G401 (cell line): ENCODE measurements at places on chromosomes 1 and 21.

DNA sequence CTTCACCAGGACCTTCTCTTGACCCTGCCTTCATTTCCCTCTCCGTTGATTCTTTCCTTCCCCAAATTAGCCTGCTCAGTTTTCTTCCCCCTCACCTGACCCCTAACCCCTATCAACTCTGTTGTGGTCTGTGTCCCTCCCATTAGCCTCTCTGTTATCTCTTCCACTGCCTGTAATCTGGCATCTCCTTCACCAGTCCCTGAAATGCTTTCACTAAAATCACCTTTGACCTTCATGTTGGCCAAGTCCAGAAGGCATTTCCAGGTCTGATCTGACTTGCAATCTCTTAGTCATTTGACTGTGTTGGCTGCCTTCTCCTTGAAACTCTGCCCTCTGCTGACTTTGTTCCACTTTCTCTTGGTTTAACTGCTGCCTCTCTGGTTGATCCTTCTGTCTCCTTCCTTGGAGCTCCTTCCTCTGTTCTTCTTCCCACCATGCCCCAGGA is 28.2 kb downstream of the ATP8B2 start:
- DNase-seq, result peak; percentile 23

DNA sequence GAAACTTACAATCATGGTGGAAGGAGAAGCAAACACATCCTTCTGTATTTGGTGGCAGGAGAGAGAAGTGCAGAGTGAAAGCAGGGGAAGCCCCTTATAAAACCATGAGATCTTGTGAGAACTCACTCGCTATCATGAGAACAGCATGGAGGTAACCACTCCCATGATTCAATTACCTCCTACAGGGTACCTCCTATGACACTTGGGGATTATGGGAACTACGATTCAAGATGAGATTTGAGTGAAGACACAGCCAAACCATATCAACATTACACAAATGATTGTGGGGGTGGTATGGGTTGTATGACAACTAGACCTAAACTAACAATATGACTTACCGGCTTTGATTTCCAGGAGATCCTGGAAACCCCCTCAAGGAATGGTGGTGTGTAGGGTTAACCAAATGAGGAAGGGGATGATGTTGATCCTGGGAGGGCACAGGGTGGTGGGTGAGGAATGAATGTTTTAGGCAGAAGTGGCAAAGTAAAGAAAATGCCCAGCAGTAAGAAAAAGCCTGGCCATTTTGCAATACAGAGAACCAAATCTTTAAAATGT is 80.5 kb downstream of the FGGY start:
- DNase-seq, result no peak

DNA sequence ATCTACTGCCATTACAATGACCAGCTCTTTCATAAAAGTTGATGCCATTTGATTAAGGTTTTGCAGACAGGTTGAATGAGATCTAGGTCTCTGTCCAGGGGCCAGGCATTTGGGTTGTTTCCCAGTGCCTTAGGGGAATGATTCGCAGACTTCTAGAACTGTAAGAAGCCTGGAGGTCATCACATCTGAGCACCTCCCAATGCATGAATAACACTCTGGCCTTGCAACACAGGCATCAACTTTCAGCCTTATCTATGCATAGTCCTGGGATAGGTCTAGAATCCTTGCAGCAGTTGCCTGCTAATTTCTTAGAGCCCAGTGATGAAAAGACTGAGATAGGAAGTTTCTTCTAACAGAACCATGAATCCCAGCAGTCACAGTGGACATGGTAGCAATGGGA is 44.8 kb upstream of the KCND3 start:
- no peak for DNase-seq

DNA sequence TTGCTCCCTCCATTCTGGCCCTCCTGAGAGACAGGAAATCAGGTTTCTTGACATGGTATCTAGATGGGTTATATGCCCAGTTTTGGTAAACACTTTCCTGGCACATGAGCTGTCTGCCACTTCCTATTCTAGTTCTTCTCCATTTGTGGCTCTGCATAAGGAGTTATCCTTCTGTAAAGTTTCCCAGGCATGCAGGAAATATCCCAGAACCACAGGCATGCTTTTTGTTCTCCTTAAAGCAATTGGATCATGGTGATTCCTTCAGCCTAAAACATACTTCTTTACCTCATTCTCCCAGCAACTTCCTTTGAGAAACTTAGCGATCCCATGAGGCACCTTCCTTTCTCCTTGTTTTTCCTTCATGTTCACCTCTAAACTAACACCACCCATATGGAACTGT is 199.8 kb downstream of the CRB1 start:
- DNase-seq, result no peak

GRCh38 chr1:98277118-98277517 is 356.3 kb upstream of the DPYD start:
- no peak for DNase-seq

- no peak for DNase-seq
Measured at GRCh38 chr1:201508809-201509208, 1.9 kb upstream of the CSRP1 start.

- DNase-seq, result no peak
Measured at GRCh38 chr1:78334952-78335351, 155.8 kb upstream of the PTGFR start.

DNA sequence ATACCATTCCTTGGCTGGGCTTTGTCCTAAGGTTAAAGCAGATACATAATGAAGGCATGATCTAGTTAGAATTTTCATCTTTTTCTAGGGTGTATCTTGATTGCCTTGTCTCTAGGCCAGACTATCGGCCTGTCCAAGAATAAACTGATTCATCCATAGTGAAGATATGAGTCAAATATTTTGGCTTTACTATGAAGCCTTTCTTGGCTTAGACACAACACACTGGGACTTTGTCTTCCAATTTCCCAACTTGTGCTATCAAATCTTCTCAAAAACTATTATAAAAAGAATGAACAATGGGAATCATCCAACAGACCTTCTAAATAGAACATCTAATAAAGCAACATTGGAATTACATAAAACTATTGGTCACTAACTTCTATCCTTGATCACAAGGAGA is 64.8 kb downstream of the WARS2 start:
- no peak for DNase-seq

- no peak for DNase-seq
Measured at GRCh38 chr1:155120253-155120652, 7.4 kb upstream of the EFNA1 start.

DNA sequence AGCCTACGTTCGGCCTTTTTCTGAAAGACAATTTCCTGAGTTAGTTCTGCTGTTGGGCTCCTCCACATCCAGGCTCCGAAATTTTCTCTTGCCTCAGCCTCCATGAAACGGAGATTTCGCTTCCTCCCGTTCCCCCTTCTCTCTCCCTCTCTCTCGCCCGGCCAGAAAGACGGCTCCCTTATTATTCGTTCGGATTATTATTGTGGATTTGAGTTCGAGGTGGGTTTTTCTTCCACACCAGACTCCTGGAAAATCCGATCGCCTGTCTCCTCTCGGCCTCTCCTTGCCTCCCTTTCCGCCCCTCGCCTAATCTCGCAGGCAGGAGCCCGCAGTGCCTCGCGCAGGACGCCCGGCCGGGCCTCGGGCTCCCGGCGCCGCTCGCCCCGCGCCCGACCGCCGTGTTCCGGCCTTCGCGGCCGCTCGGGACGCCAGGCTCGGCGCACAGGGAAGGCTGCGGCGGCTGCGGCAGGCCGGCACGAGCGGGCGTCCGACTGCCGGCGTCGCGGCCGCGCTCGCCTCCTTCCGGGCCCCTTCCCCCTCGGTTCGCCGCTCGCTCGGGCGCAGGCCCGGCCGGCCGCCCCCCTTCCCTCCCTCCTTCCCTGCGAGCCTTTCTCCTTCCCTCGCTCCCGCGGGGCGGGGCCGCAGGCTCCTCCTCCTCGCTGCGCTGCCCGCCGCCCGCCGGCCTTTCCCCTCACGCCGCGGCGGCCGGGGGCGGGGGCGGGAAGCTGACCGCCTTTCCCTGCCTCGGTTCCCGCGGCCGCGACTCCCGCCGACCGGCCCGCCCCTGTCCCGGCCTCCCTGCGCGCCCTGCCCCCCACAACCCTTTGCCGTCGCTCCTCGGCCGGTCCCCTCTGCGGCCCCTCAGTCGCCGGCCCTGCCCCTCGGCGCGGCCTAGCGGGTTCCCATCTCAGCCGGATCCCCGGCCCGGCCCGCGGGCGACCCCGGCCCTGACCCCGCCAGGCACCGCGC is at the start of gene ARHGEF11:
TSS of gene ARHGEF11 (minus strand) at position 493 of the 969 bp plus-strand sequence. CDS start 1,412 bp downstream, outside the sequence.
- peak; percentile 90 for DNase-seq

GRCh38 chr1:203655671-203656070 is 29.0 kb downstream of the ATP2B4 start:
- no peak for DNase-seq

GRCh38 chr1:22711071-22711470 is 432 bp downstream of the EPHB2 start:
- DNase-seq, result no peak

GRCh38 chr1:158053276-158053675 is 59.8 kb downstream of the KIRREL1 start:
- DNase-seq, result no peak

GRCh38 chr1:25673962-25674806 is 57.6 kb downstream of the MAN1C1 start:
- DNase-seq, result no peak

DNA sequence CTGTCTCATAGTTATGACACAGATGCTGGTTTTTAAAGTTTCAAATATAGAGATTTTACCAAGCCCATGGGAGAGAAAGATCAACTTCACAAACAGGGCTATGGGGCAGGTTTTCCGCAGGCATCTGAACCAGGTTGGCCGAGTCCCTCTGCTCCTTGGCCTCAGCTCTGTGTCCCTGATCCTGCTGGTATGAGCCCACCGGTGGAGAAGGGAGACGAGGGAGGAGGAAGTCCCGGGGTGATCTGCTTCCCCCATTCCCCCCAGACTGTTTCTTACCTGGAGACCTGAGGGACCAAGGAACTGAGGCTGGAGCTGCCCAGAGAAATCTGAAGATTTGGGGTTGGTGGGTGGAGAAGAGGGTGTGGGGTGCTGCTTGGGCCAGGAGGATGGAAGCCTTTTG is 28.9 kb upstream of the BTG2 start:
- DNase-seq, result no peak

- no peak for DNase-seq
Measured at GRCh38 chr1:9281071-9281827, 11.4 kb upstream of the SPSB1 start.

GRCh38 chr1:90341516-90341915 is 346.6 kb downstream of the ZNF326 start:
- no peak for DNase-seq

GRCh38 chr1:218339267-218339831 is 5.8 kb upstream of the TGFB2 start:
- DNase-seq, result peak; percentile 26

DNA sequence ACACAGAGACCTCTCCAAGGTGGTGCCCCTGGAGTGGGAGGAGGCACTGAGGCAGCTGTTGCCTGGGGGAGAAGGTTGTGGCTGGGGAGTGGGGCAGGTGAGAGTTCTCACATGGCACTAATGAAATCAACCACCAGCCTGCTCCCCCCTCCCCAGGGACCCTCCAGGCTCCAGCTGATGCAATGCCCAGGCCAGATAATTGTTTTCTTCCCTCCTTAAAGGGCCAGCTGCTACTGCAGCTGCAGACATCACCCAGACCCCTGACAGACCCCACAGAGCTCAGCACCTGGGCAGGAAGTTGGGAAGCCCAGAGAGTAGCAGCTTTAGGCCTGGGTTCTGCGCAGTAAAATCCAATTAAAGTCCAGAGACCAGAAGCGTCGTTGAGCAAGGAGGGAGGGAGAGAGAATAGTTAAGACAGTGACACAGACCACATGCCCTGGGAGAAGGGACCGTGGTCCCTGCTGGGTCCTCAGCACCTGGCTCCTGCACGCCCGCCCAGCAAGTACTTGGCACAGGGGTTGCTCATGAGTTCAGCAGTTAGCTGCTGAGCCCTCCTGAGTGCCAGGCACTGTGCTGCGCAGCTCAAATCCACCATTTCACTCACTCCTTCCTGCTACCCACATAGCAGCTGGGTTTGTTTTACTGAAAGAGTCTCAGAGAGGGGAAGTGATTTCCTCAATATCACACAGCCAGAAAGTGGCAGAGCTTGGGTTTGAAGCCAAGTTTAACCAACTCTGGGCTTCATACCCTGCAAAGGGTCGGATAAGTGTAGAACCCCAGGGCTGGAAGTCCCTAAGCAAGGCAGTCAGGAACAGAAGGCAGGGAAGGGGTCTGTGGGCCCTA is 1.9 kb downstream of the RIMS3 start:
- peak; percentile 33 for DNase-seq

DNA sequence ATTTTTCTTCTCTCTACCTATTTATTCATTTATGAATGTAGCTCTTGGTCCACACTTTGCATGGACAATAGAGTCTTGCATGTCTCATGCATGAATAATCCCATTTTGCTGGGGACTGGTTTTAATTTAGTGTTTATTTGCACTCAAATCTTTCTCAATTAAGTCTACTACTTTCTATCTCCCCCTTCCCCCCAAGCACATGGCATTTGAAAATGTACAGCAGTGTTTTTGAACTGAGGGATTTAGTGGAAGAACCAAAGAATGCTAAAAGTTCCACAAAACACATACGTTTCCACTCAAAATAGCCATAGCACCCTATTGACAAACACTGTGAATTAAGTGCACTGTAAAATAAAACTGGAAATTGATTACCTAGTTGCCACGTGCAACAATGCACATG is 119.5 kb upstream of the USH2A start:
- no peak for DNase-seq

DNA sequence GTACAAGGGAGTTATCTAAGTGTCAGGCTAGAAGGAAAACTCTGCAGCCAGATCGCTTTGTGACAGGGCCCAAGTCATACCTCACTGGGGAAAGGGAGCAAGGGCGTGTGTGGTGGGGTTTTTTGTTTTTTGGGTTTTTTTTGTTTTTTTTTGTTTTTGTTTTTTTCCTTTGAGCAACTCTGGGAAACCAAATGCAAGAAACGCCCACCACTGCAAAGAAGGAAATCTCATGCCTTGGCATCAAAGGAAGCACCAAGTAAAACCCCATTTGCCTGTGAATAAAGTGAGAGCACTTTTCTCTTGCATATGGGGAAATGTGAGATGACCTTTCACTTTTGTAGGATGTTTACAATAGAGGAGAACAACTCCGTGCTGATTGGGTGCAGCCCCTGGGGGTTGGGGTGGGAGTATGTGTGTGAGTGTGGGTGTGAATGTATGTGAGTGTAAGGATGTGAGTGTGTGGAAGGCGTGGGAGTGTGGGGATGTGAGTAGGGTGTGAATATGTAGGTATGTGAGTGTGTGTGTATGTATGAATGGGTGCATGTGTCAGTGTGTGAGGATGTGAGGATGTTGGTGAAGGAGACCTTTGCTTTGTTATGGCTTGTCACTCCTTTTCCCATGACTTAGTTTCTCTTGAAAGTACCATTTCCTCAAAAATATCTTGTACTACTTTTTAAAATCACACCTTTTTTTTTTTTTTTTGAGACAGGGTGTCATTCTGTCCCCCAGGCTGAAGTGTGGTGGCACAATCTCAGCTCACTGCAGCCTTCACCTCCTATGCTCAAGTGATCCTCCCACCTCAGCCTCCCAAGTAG is 34.6 kb downstream of the IL12RB2 start:
- no peak for DNase-seq

DNA sequence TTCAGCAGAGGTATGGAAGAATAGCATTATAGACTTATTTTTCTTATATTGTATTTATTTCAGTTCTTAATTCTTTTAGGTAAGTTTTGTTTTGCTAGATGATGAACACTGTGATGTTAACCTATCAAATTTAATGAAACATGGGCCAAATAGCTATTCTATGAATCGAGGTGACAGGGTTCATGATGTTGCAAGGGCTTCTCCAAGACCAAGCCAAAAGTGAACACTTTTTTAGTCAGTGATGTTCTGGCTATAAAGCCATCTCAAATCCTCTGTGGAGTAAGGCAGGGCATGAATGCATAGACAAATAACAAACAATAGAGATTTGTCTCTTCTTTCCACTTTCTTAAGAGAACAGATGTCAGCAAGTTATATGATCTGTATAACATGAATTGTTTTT is 26.7 kb downstream of the C1orf146 start:
- DNase-seq, result no peak
